ENCODE measurements at places on chromosomes 11 and 22.

- no peak for DNase-seq
Observed at GRCh38 chr11:127105593-127106541, 105.3 kb upstream of the KIRREL3 start.

GRCh38 chr11:34407121-34407813, 31.5 kb upstream of the CAT start:
- no peak for DNase-seq

DNA sequence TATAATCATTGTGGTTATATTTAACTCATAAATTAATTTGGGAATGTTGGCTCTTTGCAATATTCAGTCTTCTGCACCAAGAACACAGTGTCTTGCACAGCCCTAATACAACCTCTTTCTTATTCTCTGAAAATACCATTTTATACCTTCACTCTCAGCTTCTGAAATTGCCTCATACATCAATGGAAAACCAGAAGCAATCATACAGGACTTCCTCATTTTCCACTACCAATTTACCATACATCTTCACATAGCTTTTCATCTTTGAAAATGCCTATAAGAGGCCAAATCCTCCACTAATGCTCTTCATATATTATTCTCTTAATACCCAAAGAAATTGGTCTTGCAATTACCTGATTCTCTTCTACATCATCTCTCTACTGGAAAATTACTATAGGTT, 4.3 kb upstream of the OR2AG1 start:
- DNase-seq = no peak

- DNase-seq = no peak
Observed at GRCh38 chr11:46677991-46678740, 22.3 kb downstream of the ARHGAP1 start.

- no peak for DNase-seq
Observed at GRCh38 chr11:1570001-1570453, 2.0 kb downstream of the DUSP8 start.

GRCh38 chr11:44629732-44630345, 64.4 kb downstream of the CD82 start:
- DNase-seq = no peak

GRCh38 chr11:87322568-87322967, 284.8 kb downstream of the TMEM135 start:
- no peak for DNase-seq

DNA sequence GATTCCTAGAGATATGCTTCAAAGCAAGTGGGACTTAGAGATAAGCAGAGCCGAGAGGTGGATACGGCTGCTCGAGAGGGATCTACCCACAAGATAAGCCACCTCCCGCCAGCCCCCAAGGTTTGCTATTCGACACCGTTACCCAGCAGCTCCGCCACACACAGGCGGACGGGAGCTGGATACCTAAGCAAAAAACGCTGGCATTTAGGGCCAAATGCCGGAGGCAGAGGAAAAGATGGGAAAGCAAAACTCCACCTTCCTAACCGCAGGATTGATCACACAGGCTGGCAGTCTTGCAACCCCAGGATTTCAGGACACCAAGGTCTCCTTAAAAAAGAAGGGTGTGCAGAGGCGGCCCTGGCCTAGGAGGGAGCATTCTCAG, 709 bp downstream of the FTH1 start:
- peak; percentile 81 for DNase-seq

DNA sequence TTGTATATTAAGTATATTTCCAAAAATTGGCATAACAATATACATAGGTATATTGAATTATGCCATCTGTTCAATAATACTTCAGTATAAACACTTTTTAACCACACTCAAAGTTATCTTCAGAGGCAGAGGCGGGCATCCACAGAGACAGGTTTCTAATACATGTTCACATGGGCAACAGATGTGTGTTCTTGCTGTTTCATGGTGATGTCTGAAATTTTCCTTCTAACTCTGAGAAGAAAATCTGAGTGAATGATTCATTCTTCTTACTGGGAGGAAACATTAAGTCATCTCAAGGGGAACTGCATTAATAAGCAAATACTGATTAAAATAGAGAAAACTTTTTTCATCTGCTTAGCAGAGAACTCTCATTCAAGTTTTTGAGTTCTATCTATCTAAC, 1074.5 kb downstream of the LRRC4C start:
- DNase-seq = no peak

GRCh38 chr11:47533690-47534151, 19.2 kb downstream of the CELF1 start:
- DNase-seq = no peak

- no peak for DNase-seq
Observed at GRCh38 chr11:59119826-59120225, 12.8 kb downstream of the FAM111B start.

- no peak for DNase-seq
Observed at GRCh38 chr11:95267601-95268213, 36.7 kb upstream of the SESN3 start.

DNA sequence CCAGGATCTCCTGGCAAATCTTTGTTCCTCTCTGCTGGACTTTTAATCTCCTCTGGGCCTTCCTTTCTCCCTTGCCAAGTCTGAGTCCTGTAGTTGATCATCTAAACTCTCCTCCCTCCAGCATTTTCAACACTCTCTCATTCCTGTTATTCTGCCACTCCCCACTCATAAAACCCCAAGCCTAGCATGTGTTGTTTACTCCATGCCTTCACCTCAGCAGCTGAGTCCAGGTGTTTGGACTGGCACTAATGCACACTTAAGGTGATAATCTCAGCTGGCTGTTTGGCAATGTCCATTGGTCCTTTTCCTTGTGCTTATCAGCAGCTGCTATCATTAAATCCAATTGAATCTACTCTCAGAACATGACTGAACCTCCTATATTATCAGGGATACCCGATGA, 876.8 kb upstream of the TENM4 start:
- no peak for DNase-seq

- DNase-seq = no peak
Observed at GRCh38 chr11:43997022-43997660, 50.6 kb upstream of the ACCSL start.

GRCh38 chr22:38820020-38820419, 23.8 kb downstream of the NPTXR start:
- DNase-seq = no peak

GRCh38 chr11:95877291-95877690, 46.6 kb downstream of the MTMR2 start:
- DNase-seq = no peak

- no peak for DNase-seq
Observed at GRCh38 chr11:13875643-13876042, 86.9 kb upstream of the SPON1 start.

- no peak for DNase-seq
Observed at GRCh38 chr11:120289426-120289825, 35.7 kb upstream of the TLCD5 start.

GRCh38 chr11:125330462-125331325, 165.4 kb downstream of the FEZ1 start:
- no peak for DNase-seq

DNA sequence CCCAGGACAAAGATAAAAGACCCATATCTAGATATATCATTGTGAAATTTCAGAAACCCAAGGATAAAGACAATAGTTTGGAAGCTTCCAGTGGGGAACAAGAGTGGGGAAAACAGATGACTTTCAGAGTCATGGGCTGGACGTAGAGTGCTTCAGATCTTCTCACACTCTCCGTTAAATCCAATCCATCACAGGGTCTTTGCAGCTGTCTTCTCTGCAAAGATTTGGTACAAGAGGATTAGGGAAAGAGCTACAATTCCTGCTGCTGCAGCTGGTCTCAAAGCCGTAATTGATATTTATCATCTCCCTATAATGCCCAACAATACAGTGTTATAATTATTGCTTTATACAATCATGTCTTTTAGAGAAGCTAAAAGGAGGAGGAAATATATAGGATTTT, 63.4 kb upstream of the CLPB start:
- no peak for DNase-seq

GRCh38 chr11:90373971-90374370, 151.1 kb upstream of the CHORDC1 start:
- no peak for DNase-seq

DNA sequence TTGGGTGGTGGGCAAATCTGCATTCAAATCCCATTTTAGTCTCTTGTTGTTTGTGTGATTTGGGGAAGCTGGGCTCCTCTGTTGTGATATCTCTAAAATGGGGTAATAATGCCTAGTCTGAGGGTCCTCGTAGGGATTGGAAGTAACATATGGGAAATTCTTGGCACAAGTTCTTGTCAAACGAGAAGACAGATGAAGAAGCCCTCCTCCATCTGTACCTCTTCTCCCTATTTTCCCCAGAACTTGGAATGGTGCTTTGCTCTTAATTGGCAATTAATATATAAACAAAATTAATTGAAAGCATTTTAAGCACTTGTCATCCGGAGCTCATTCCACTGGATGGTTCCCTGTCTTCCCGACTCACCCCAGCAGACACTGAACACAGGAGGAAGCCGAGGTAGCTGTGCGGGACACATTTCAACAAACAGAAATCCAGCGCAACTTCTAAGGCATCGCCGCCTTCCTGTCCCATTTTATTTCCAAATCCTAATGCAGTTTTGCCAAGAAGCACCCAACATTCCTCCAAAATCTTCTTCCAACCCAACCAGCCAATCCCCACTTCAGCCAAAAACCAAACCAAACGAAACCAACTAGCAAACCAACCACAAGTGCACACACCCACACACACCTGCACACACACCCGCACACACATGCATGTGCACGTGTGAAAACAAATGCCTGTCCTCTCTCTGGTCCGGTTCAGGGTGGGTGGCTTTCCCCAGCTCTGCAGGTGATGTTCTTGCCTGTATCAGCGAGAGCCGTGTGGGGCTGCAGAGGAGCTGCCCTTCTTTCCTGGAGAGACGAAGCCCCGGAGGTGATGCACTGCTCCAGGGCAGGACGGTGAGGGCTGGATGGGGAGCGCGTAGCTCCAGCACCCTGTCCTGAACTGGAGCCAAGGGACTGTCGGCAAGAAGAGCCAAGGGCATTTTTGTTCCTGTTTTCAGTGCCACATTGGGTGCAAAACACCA, 100.8 kb upstream of the B3GAT1 start:
- DNase-seq = no peak

DNA sequence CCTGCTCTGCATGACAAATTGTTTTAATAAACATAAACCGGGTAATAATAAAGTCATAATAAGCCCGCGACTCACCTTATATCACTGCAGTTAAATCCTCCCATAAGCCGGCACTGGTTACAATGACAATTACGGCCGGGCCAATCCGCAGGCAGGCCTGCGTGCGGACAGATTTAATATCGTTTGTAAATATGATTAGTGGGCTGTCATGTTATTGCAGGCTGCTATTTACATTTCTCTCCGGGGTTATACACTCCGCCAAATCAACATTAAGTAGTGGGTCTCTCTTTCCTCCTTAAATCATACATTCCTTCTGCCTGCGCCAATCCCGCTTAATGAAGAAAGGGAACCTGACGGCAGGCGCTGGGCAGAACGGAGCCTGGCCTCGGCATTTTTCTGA, 51.8 kb upstream of the LMO1 start:
- DNase-seq = no peak

GRCh38 chr22:23233084-23233531, 52.8 kb downstream of the BCR start:
- DNase-seq = peak; percentile 58

DNA sequence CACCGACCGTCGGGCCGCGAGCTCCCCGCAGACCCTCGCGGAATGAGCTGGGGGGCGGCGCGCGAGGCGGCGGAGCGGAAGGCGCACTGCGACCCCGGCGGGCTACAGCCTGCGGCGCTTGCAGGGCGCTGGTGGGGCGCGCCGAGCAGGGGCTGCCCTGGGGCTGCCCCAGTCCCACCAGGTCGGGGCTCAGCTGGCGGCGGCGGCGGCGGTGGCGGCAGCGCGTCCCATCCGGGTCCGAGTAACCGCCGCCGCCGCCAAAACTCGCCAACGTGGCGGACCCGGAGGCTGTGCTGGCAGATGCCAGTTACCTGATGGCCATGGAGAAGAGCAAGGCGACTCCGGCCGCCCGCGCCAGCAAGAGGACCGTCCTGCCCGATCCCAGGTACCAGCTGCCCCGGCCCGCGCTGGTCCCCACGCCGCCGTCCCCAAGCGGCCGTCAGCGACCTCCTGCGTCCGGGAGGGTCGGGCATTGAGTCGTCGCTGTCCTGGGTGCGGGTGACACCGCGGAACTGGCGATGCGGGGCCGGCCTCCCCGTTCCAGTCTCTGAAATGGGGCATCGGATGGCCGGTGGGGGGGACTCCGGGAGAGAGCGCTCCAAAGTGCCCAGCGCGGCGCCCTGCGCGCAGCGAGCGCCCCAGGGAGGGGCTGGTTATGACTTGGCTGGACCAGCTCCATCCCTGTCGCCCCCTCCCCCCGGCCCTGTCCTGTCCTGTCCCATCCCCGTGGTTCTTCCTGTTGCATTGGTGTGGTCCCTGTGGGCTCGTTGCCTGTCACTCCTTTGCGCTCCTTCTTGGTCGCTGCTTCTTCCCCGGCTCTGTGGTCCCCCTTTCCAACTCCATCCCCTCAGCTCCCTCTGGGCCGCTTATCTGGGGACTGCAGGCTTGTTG, 63.5 kb downstream of the CRYBB2 start:
- DNase-seq = no peak

Data from K562 (cell line).